ENCODE measurements at places on chromosomes 12 and 14.

- no peak for DNase-seq
Observed at GRCh38 chr12:51904951-51905470, 2.3 kb upstream of the ACVRL1 start.

DNA sequence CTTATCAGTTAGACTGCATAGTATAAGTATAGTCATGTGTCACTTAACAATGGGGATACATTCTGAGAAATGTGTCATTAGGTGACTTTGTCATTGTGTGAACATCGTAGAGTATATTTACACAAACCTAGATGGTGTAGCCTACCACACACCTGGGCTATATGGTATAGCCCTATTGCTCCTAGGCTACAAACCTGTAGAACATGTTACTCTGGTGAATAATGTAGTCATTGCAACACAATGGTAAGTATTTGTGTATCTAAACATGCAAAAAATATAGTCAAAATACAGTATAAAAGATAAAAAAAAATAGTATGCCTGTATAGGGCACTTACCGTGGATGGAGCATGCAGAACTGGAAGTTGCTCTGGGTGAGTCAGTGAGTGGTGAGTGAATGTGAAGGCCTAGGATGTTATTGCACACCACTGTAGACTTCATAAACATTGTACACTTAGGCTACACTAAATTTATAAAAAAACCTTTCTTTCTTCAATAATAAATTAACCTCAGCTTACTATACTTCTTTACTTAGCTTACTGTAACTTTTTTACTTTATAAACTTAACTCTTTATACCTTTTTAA is 40.3 kb upstream of the ANKS1B start:
- no peak for DNase-seq

DNA sequence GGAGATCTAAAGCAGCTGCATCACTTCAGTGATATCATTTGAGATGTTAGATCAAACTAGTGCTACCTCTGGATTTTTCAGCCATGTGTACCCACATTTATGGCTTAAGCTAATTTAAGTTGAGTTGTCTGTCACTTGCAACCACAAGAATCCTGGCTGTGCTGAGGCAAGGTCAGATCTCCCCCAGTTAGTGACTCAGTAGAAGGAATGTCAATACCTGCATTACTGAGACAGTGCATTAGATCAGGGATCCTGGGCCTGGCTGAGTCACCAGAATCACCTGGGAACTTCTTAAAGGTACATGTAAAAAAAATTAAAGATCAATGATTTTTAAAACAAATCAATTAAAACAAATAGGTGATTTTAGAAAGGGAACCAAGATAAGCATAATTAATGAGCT is 84.6 kb upstream of the GRIN2B start:
- no peak for DNase-seq

DNA sequence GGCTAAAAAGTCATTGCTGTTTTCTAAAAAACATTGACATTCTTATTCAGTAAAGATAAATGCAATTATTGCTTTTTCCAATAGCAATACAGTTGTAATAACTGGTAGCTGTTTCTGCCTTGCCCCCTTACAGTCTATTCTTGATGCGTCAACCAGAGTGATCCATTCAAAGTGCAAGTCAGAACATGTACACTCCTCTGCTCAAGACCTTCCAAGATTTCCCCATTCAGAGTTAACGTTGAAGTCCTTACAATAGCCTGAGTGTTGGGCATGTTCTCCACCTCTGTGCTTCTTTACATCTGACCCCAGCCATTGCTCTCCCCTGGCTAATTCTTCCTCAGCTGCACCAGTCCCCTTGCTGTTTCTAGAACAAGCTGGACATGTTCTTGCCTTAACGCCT is 24.3 kb downstream of the VRK1 start:
- no peak for DNase-seq

DNA sequence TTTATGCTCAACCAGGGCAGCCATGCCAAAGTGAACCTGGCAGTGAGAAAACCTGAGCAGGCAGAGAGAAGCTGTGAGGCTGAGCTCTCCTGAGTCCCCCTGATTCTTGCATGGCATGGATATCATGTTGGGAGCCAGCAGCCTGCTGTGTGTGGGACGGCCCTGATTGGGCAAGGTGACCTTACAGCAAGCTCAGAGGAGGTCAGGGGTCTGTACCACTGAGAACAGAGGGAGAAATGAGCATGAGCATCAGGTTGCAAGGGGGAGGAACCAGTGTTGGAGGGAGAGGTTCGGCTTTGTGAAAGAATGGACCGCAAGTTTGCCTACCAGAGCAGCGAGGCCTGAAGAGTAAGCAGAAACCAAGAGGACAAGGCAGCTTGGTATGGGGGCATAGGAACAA is 59.1 kb upstream of the PTGR2 start:
- no peak for DNase-seq

DNA sequence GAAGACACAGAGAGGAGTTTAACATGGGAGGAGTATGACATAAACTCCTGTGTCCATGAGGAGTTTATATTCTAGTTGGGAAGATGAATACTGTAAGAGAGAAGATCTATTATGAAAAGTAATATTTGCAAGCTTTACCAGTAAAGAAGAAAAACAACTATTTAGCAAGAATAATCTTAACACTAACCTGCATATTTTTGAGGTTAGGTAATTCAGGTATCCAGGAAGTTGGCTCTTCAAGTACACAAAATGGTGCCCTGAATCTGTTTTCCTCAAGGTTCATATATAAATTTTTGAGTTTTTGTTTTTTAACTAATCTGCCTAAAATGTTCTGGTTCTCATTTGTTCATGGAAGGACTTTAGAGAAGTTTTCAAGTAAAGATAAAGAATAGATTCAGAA is 33.9 kb upstream of the KCNMB4 start:
- DNase-seq = no peak

DNA sequence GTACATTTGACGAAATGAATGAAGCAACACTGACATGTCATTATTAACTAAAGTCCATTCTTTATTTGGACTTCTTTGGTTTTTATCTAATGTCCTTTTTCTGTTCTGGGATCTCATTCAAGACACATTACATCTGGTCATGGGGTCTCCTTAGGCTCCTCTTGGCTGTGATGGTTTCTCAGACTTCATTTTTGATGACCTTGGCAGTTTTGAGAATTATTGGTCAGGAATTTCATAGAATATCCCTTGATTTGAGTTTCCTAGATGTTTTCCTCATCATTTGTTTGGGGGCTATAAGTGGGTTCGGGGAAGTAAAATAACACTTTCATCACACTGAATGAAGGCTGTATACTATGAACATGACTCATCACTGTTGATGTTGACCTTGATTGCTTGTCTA is 770.6 kb downstream of the AACS start:
- no peak for DNase-seq

- peak; percentile 64 for DNase-seq
Observed at GRCh38 chr12:104456950-104457745, 400 bp downstream of the CHST11 start.

- no peak for DNase-seq
Observed at GRCh38 chr14:104813286-104813685, 12.4 kb downstream of the ZBTB42 start.

DNA sequence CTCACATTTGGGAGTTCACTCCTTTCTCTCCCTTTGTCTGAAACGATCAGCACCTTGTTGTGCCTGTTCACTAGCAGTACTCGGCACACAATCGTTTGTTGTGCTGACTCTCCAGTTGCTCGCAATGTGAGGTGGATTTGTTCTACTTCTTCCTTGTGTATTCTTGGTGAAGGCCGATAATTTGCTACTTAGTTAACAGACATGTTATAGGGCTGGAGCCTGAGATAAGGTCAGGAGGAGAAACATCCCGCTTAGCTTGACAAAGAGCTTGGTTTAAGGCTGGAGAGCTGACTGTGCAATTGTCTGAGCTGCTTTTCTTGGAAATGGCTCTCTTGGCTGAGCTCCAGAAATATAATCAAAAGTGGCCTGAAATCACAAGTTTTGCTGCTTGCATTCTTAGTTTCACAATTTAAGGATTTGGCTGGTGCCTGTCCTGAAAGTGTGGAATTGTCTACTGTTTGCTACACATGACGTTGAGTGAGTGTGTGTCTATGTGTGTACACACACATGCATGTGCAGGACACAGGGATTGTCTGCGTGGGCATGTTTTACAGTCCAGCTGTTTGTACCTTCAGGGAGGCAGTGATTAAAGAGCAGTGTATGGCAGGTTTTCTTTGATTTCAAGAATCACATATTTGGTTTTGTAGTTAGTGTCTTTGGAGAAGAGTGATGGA is 77.7 kb downstream of the ARF6 start:
- no peak for DNase-seq

DNA sequence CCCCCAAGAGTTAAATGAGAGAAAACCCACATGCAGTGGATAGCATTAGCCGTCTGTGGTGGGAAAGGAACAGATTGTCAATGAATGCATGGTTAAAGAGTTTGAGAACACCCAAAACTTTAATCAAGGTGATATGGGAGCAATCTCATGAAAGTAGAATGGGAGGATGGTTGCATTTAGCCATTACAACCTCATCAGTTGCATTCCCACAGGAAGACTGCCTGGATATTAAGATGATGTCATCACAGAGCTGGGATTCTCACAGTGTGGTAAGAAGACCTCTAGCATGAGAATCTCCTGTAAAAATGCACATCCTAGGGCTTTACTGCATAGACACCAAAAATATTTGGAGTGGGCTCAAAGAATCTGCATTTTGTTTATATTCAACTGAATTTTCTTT is 284.9 kb downstream of the RGS6 start:
- DNase-seq = no peak

DNA sequence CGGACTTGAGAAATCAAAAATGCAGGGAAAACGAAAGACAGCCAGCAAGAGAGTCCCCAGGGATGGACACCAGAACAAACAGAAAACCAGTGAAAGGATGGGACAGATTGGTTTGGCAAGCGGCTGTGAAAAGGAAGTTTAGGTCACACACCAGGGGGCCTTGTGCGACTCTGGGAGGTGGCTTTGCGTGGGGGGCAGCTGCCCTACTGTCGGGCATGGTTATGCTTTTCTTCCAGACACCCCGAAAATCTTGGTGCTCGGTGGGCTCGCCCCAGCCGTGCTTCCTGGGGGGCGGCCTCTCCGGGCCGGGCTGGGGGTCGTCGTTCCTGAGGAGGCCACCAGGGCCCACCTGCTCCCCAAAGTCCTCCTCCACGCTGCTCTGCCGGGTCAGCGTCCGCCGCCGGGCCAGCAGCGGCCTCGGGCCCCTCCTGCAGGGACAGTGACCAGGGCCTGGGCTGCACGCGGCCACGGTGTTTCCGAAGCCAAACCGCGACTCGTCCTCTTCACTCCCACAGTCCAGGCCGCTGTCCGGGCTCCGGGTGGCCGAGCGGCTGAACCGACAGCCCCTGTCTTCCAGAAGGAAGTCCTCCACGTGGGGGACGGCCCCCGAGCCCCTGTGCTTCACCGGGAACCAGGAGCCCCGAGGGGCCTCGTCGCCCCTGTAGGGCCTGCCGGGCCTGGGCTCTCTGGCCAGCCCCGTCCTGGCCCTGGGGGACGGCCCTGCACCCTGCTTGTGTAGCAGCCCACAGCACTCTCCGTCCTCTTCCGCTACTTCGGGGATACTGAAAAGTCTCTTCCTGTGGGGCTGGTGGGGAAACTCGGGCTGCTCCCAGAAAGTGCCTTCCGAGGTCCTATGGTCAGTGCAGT is 86.5 kb downstream of the PIWIL1 start:
- no peak for DNase-seq

GRCh38 chr14:88628033-88628432 is 65.2 kb downstream of the ZC3H14 start:
- no peak for DNase-seq

DNA sequence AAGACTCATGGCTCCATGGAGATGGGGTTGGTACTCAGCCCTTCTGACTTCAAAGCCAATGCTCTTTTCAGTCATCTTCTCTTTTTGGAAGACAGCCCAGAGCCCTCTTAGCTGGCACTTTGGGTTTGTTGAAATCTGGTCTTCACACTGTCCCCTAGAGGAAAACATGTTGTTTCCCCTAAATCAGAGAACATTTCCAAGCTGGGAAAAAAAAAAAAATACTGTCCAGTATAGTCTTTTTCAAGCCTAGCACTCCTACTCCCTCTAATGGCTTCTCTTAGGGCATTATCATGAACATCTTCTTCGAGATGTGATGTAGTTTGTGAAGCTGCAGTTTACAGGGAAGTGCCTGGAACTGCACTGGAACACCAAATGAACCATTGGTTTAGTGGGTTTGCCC is 3.0 kb upstream of the ZC3H14 start:
- DNase-seq = no peak

DNA sequence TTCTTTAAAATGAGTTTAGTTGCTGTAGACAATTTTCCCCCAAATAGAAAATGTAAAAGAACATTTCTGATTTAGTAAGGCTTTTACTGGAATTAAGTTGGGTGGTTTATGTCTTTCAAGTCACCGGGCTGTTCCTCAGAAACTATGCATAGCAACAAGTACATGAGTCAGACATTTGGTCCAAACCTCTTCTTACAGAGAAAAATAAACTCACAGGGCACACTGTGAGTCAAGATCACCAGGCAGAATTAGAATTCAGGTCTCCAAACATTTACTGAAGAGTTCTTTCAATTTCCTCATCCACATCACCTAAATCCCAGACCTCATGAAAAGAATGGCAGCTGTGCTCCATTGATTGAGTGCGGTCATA is 476.1 kb upstream of the SOX5 start:
- DNase-seq = no peak

DNA sequence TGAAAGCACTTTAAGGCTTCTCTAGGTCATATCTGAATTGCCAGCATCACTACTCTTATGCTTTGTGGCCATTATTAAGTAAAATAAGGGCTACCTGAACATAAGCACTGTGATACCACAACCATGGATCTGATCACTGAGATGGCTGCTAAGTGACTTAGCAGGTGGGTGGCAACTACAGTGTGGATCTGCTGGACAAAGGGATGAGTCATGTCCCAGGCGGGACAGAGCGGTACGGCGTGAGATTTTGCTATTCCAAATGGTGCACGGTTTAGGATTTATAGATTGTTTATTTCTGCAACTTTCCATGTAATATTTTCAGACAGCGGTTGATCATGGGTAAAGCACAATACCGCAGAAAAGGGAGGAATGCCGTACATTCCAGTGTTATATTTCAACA is 39.4 kb downstream of the MLXIP start:
- no peak for DNase-seq

GRCh38 chr12:67275380-67275913 is 6.3 kb downstream of the CAND1 start:
- no peak for DNase-seq

GRCh38 chr14:101075801-101076413 is 172.4 kb upstream of the RTL1 start:
- DNase-seq = no peak

DNA sequence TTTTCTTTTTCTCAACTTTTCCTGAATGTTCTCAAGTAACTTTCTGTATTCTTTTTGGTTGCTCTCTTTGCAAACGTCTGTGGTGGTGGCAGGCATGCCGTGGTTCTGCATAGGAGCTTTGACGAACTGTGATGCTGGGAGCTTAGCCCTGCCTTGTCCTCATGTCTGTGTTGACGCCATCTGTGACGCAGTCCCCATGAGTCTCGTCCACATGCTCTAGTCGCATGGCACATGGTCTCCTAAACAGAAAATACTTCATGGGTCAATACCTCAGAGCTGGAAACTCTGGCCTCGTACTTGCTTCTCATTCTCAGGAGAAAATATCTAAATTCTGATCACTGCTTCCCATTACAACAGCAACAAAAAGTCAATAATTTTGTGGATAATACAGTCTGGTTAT is 50.3 kb upstream of the DYNC1H1 start:
- no peak for DNase-seq

GRCh38 chr12:112230136-112230535 is 104.8 kb downstream of the TRAFD1 start:
- DNase-seq = no peak

GRCh38 chr14:74683406-74683805 is 29.5 kb downstream of the AREL1 start:
- DNase-seq = no peak
